ENCODE measurements at places on chromosomes 11 and 22.

GRCh38 chr11:123544631-123545375, 109.6 kb downstream of the SCN3B start:
- no peak for DNase-seq

- DNase-seq, result no peak
These were observed 146.0 kb downstream of the RRAS2 start for GRCh38 chr11:14212986-14213385.

DNA sequence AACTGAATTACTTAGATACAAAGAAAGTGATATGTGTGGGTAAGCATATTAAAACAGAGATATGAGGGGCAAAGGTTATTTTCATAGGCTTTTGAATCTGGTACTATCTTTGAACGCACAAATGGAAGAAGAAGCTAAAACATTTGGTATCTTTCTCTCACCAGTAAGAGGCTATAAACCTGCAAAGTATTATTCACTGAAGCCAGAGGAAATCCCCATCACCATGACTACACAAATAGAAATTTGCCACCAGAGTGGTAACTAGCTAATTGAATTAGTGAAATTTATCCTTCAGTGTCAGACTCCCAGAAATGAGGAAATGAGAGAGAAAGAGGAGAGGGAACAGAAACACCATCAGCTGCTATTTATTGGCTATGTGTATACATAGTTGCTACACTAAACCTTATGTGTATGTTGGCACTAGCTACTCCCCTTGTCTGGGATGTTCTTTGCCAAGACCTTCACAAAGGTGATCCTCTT, 503.4 kb downstream of the DLG2 start:
- no peak for DNase-seq

DNA sequence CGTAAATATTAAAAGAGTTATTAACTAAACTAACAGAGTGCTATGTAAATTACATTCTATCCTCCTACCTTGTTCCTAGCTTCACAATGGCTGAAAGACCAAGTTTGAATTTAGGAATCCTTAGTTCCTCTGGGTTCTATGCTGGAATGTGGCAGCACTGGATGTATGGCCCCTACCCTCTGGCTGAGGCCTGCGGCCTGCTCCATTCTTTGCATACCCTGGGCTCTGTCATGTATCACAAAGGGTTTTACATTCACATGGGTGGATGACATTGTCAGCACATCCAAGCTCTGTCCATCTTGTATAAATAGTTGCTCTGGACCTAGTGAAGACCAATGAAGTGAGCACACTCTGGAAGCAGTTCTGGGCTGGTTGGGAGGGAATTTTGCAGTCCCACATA, 54.5 kb downstream of the AASDHPPT start:
- no peak for DNase-seq

DNA sequence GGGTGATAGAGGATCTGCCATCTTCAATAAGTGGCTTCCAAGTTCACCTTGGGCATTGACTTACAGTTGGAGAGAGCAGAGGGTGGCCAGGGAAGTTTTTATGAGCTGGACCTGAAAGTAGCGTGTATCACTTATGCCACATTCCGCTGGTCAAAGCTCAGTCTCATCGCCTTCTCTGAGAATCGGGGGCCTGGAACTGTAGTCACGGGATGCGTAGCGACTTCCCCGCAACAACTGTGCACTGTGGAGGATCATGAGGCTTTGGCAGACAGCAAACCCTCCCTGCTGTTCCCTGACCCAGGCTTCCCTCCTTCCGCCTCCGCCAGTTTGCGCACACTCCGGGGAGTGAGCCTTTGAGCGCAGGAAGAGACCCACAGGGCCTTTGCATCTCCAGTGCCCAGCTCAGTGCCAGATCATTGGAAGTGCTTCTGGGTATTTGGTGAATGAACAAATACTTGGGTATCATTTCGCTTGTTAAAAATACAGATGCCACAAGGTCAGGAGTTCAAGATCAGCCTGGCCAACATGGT, 95.5 kb downstream of the CEP164 start:
- DNase-seq, result no peak

- no peak for DNase-seq
These were observed 1399.9 kb downstream of the BRD1 start for GRCh38 chr22:48427731-48428211.

DNA sequence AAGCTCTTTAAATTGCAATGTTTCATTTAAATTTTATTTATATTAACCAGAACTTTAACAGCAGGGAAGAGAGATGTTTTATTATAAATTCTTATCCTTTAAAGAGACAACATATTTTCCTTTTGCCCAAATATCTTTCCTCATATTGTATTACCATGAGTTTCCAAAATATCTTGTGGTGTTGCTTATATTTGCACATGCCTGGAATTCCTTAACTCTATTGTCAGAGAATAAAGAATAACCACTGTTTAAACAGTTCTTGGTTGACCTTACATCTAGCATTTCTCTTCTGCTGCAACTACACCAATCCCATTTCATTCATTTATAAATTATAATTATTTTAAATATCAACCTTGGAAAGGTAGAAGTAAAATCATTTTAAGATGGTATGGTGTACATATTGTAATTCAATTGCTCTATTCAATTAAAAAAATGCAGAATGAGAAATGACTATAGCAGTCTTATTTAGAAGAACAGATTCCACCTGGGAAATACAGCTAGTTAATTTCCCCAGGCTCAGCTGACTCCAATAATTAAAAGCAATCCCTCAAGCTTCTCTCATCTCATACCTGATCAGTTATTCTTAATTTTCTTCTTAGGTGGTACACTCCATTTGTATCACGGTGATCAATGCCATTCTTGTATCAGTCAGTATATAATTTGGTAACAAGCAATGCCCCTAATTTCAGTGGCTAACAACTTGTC, 923.3 kb downstream of the KCNA4 start:
- no peak for DNase-seq

- DNase-seq, result no peak
These were observed 7.4 kb downstream of the IFITM10 start for GRCh38 chr11:1742869-1743584.

GRCh38 chr11:8698379-8698851, 15.8 kb downstream of the RPL27A start:
- no peak for DNase-seq

GRCh38 chr11:126607776-126608541, 252.5 kb downstream of the ST3GAL4 start:
- no peak for DNase-seq
